ENCODE measurements at places on chromosomes 16 and 17.
A peak's percentile ranks its signal among the peaks of the same experiment; 100 is the strongest.

GRCh38 chr17:61587807-61588660 lies 3.0 kb downstream of the NACA2 start:
- no peaks in the 10 kb centered on the region for H3K36me3 ChIP-seq
- peaks cover 17% of the 10 kb centered on the region for H3K27me3 ChIP-seq
- no peaks in the 10 kb centered on the region for H3K4me1 ChIP-seq
- DNase-seq: no peak

DNA sequence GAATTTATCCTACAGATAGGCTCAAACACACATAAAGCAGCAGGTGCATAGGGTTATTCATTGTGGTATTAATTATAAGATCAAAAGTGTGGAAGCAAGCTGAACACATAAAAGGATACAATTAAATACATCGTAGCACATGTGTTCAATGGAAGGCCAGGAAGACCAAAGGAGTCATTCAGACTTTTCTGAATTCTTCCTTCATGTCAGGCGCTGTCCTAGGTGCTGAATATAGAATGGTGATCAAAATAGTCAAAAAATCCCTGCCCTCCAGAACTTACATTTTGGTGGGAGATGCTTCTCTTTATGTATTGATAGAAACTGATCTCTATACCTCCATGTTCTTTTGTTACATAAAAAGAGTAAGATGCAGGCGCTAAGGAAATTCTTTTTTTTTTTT lies 439.0 kb upstream of the ASIC2 start:
- H3K27me3 ChIP-seq: no peaks in the 10 kb centered on the region
- no peaks in the 10 kb centered on the region for H3K36me3 ChIP-seq
- no peak overlapping the region for H3K27ac ChIP-seq
- H3K4me1 ChIP-seq: no peaks in the 10 kb centered on the region
- no peak overlapping the region for H3K4me3 ChIP-seq

DNA sequence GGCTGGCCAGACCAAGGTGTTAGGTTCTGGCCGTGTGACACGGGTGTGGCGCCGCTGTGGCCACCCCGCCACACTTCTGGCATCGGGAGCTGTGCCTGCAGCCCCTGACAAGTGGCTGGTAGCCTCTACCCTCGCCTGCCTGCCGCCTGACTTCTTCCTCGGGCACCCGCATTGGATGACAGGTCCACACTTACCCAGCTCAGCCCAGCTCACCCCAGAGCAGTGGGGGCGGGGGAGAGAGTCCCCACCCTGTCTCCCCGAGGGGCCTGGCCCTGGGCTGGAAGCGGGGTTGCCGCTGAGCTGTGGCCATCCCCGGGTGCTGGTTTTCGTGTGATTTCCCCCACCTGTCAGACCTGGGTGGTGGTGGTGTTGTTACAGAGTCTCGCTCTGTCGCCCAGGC lies 53.9 kb upstream of the ACSF3 start:
- H3K4me1 ChIP-seq: peaks cover 2% of the 10 kb centered on the region
- no peak for DNase-seq
- peaks cover 3% of the 10 kb centered on the region for H3K27me3 ChIP-seq
- no peak overlapping the region for H3K27ac ChIP-seq
- no peaks in the 10 kb centered on the region for H3K36me3 ChIP-seq

DNA sequence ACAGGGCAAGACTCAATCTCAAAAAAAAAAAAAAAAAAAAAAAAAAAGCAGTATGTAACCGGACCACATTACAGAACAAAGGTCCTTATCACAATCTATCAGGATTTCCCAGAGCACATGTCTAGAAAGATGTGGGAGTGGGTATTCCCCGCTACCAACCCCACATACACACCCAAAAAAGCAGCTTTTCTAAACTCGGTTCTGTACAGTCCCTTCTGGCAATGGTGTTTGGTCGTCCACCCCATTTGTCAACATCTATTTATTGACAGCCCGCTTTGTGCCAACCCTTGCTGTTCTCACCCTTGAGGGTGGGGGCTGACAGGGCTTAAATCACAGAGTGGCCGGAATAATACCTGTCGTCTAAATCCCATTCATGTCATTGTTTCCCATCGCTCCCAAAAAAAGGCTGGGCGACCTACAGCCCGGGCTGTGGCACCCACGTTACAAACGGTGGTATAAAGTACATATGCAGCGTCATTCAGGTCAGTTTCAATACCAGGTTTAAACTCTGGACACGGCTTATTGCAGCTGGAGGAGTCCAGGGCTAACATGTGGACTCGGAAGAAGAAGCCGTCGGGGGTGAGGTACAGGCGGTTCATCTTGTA lies 3.6 kb downstream of the C17orf58 start:
- H3K36me3 ChIP-seq: peaks cover 5% of the 10 kb centered on the region
- peaks cover 31% of the 10 kb centered on the region for H3K4me1 ChIP-seq

- H3K36me3 ChIP-seq: no peaks in the 10 kb centered on the region
- peak; percentile 53 for DNase-seq
- peaks cover 3% of the 10 kb centered on the region for H3K27me3 ChIP-seq
- no peak within 1 kb of the TSS for H3K4me3 ChIP-seq
These were observed at the start of gene CD300C for GRCh38 chr17:74545843-74546230. Gene CD300C, minus strand, starts transcription at chr17:74546115. Its CDS starts 333 bp downstream, at chr17:74545782.

- peaks cover 68% of the 10 kb centered on the region for H3K4me1 ChIP-seq
- H3K27ac ChIP-seq: peak overlapping the region; percentile 99
These were observed 957 bp downstream of the OXLD1 start for GRCh38 chr17:81665205-81666091.

DNA sequence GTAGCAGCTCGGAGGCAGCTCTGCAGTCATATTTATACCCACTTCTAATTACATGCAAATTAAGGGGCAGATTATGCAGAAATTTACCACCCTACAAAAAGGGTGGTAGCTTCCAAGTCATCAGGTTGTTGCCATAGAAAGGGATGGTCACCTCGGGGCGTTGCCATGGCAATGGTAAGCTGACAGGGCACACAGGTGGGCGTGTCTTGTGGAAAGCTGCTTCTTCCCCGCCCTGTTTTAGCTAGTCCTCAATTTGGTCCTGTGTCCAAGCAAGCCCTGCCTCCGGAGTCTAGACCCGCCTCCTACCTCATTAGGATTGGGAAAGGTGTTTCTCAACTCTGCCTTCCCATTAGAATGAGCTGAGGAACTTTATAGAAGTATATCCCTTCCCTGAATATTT lies 98.7 kb downstream of the HS3ST2 start:
- H3K4me3 ChIP-seq: no peak overlapping the region
- no peak overlapping the region for H3K27ac ChIP-seq
- no peaks in the 10 kb centered on the region for H3K27me3 ChIP-seq
- no peaks in the 10 kb centered on the region for H3K36me3 ChIP-seq

GRCh38 chr17:80815151-80815681 lies 176.4 kb upstream of the CHMP6 start:
- peak overlapping the region; percentile 71 for H3K27ac ChIP-seq
- H3K27me3 ChIP-seq: no peaks in the 10 kb centered on the region
- H3K4me3 ChIP-seq: no peak overlapping the region
- DNase-seq: no peak

- H3K4me3 ChIP-seq: no peak overlapping the region
- H3K27me3 ChIP-seq: no peaks in the 10 kb centered on the region
- no peaks in the 10 kb centered on the region for H3K4me1 ChIP-seq
- DNase-seq: no peak
These were observed 114.9 kb upstream of the PLCG2 start for GRCh38 chr16:81664153-81664552.

DNA sequence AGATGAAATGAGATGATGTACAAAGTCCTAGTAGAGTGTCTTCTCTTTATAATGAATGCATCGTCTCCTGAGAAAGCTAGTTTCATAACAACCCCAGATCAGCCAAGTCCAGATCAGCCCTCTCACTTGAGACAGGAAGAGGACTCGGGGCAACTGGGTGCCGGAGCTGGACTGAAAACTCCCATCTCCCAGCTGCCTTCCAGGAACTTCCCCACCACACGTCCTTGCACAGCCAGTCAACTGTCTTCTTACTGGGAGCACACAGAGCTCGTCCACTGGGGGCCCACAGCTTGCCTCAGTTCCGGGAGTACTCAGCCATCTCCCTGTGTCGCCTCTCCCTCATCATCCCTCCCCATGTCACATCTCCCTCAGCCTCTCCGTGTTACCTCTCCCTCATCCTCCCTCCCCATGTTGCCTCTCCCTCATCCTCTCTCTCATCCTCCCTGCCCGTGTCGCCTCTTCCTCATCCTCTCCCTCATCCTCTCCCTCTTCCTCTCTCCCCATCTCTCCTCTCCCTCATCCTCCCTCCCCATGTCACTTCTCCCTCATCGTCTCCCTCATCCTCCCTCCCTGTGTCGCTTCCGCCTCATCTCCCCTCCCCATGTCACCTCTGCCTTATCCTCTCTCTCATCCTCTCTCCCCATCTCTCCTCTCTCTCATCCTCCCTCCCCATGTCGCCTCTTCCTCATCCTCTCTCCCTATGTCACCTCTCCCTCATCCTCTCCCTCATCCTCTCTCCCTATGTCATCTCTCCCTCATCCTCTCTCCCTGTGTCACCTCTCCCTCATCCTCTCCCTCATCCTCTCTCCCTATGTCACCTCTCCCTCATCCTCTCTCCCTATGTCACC lies 22.4 kb upstream of the KCNH6 start:
- H3K4me3 ChIP-seq: no peak overlapping the region
- H3K4me1 ChIP-seq: no peaks in the 10 kb centered on the region
- no peak overlapping the region for H3K27ac ChIP-seq

GRCh38 chr17:10471858-10472257 lies 2.5 kb upstream of the MYH4 start:
- H3K27me3 ChIP-seq: peaks cover 2% of the 10 kb centered on the region
- no peaks in the 10 kb centered on the region for H3K36me3 ChIP-seq
- DNase-seq: no peak
- no peaks in the 10 kb centered on the region for H3K4me1 ChIP-seq

DNA sequence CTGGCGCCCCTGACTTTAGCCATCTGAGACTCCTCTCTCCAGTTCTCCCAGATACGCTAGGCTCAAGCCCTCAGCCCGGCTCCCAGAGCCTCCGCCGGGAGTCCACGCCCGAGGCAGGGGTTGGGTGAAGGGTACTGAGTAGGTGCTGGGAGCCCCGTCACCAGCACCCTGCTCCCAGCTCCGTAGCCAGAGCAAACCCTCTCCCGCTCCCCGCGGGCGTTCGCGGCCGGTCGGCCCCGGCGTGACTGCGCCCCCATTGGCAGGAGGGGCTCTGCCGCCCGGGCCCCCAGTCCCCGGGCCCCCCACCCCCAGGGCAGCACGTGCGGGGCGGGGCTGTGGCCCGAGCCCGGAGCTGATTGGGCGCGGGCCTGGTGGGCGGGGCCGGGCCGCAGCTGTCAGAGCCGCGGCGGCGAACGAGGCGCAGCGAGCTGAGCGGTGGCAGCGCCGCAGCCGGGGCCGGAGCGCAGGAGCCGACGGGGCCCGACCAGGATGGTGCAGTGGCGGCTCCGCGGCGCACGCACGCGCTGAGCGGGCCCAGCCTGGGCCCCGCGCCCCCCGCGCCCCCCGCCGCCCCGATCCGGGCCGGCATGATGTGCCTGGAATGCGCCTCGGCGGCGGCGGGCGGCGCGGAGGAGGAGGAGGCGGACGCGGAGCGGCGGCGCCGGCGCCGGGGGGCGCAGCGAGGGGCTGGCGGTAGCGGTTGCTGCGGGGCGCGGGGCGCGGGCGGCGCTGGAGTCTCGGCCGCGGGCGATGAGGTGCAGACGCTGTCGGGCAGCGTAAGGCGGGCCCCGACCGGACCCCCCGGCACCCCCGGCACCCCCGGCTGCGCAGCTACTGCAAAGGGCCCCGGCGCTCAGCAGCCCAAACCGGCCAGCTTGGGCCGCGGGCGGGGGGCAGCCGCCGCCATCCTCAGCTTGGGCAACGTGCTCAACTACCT lies at the start of gene SPNS2:
SPNS2 (plus strand) TSS at position 421 of the 937 bp plus-strand sequence; CDS start at position 588, 167 bp downstream.
- H3K27me3 ChIP-seq: peaks cover 22% of the 10 kb centered on the region
- peak within 1 kb of the TSS; percentile 50 for H3K27ac ChIP-seq
- no peaks in the 10 kb centered on the region for H3K36me3 ChIP-seq
- peak; percentile 66 for DNase-seq
- H3K4me1 ChIP-seq: peaks cover 41% of the 10 kb centered on the region

- peaks cover 27% of the 10 kb centered on the region for H3K4me1 ChIP-seq
- peaks cover 46% of the 10 kb centered on the region for H3K36me3 ChIP-seq
- H3K27ac ChIP-seq: no peak overlapping the region
- no peak for DNase-seq
- H3K4me3 ChIP-seq: no peak overlapping the region
These were observed 1.1 kb downstream of the DNASE1 start for GRCh38 chr16:3655396-3656159.

DNA sequence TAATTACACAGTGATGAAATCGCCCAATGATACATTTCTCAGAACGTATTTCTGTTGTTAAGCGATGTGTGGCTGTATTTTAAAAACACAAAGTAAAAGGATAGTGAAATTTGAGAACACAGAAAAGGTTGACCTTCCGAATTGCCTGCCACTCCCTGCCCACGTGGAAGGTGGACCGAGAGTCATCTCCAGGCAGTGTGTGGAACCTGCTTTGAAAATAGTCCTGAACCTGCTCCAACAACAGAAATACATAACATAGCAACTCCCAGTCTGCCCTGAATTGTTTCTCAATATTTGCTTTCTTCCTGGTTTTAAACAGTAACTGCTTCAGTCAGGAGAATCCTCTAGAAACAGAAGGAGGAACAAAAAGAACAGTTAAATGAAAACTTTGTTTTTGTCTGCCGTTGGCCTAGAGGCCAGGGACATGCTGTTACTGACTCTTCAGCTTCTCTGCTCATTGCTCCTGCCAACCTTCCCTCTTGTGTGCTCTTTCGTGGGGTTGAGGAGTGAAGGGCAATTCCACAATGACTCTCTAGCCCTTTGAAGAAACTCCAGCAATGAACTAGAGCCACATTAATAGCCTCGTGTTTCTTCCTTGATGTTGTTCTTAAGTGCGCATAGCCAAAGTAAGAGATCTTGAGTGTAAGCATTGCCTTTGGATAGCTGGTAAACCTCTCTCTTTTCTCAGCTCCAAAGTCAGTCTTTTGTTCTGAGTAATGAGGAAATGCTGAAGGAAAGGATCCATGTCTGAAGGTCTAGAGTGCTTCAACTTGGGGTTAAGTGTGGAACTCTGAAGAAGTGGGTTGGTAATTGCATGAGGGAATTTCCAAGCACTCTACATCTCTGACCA lies 452.5 kb upstream of the CCL2 start:
- no peak for DNase-seq
- H3K36me3 ChIP-seq: no peaks in the 10 kb centered on the region
- no peak overlapping the region for H3K4me3 ChIP-seq
- H3K4me1 ChIP-seq: no peaks in the 10 kb centered on the region
- H3K27ac ChIP-seq: no peak overlapping the region

DNA sequence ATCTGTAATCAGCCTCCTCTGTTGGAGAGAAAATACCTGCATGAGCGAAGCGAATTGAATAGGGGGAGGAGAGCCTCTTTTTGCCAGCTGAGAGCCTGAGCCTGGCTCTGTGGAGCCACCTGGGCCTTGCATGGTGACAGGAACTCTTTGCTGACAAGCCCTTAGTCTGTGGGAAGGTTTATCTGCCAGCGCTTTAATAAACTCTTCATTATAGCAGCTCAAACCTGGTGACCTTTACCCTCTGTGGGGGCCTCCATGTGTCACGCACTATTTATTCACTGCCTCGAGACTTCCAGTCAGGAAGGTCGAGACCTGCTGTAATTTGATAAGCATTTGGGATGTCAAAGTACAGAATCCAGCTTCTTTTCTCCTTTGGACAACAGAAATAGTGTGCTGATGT lies 282.6 kb downstream of the CBLN1 start:
- no peaks in the 10 kb centered on the region for H3K36me3 ChIP-seq
- H3K4me1 ChIP-seq: no peaks in the 10 kb centered on the region
- no peaks in the 10 kb centered on the region for H3K27me3 ChIP-seq
- no peak overlapping the region for H3K27ac ChIP-seq
- no peak for DNase-seq

Measured in activated CD8-positive, alpha-beta T cell treated with anti-CD3 and anti-CD28 coated beads, Interleukin-2, amount 10 ng/mL, durations not matched to agents 7 days and 5 days (primary cell).